Eye (tissue), 1 donor: ENCODE measurements at places on chromosomes 1 and 21.
A peak's percentile ranks its signal among the peaks of the same experiment; 100 is the strongest.

GRCh38 chr1:19480282-19480681, 5.1 kb downstream of the CAPZB start:
- DNase-seq, result no peak

DNA sequence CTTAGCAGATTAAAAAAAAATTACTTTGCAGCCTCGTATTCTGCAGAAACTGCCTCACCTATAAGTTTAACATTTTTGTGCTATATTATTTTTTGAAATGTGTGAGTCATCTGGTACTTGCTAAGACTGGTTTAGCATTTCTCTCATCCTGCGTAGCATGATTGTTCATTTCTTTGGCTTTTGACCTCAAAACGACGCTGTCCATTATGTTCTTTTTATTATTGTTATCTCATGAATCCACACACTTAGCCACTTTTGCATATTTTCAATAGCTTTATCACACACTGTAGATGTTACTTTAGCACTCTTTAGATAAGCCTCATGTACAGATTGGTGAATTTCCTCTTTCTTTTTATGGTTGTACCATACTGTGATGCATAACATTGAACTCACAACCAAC, 1004.9 kb upstream of the NCAM2 start:
- no peak for DNase-seq

DNA sequence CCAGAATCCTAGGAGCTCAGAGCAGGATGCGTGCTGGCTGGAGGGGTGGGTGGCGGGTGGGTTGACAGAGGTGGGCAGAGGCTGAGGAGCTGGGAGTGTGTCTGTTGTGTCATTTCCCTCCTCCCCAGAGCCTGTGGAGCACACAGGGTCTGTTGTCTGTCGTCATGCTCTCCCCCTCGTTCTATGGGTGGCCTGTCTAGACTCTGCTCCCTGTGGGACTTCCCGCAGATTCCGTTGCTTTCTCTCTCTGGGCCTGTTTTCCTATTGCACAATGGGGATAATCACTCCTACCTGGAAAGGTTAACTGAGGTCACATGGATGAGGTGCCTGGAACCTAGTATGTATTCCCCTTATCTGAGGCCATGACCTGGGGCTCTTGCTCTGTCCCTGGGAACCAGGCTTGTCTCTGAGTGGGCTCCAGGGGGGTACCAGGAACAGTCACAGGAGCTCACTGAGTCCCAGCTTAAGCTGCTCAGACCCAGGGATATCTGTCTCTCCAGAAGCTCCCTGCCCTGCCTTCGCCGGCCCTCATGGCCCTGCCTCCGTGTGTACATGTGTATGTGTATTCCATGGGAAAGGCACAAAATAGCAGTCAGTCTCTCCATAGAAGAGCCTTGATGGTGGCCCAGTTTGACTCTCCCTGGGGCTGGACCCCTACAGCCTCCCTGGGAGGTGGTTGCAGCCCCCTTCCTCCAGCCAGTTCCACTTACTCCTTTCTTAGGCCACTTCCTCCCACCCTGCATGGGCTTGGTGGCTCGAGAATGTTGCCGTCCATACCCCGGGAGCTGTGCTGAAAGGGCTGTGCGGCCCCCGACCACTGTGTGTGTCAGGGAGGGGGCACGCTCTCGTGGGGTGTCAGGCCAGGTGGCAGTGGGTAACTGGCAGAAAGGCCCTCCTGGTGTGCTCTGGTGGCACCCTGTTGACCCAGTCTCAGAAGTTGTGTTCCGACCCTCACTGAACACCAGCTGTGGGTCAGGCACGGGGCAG, 17.9 kb downstream of the PTPRF start:
- no peak for DNase-seq

- DNase-seq, result peak; percentile 87
These were observed 15.2 kb downstream of the POGZ start for GRCh38 chr1:151443846-151444782.

GRCh38 chr1:37473431-37474045, 842 bp upstream of the ZC3H12A start:
- peak; percentile 52 for DNase-seq

- DNase-seq, result peak; percentile 33
These were observed at the start of gene TINAGL1 for GRCh38 chr1:31576201-31576669. TINAGL1 (plus strand) TSS chr1:31576515; CDS start chr1:31577149, 634 bp downstream.

GRCh38 chr1:184900507-184900906, 73.8 kb downstream of the NIBAN1 start:
- DNase-seq, result no peak

DNA sequence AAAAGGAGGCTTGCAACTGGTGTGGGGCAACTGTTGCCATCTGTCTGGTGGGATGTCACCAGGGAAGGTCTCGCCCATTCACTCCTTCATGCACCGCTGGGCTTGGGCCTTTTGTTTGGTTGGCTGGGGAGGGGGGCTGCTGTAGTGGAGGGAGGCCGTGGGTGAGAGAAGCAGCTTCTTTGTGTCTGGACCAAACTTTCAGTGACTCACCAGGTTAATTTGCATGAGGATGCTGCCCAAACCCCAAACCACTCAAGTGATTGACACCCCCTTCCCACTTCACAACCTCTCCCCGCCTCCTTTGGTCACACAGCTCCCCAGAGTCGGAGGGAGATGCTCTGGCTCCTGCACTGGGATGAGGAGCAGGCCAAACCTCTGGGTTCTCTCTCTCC, 19.7 kb downstream of the BTG2 start:
- peak; percentile 90 for DNase-seq

DNA sequence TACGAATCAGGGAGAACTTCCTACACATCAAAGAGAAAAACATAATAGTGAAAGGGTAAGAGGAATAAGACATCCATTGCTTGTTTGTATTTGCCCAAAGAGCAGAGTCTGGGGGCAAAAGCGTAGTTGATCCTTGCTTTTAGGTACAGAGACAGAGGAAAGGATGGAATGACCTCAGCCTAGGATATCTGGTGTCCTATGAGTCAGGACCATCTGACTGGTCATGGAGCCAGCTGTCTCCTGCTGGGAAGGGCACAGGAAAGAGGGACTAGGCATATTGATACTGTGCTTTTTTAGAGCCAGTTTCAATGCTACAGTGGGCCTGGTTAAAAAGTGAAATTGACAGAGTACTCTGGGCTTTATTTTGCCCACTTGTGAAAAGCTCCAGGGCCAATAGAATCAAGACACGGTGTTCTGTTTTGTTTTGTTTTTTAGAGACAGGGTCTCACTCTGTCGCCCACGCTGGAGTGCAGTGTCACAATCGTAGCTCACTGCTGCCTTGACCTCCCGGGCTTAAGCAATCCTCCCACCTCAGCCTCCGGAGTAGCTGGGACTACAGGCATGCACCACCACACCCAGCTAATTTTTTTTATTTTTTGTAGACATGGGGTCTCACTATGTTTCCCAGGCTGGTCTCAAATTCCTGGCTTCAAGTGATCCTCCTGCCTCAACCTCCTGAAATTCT, 3.2 kb downstream of the PLEKHO1 start:
- no peak for DNase-seq

GRCh38 chr1:112729909-112730308, 14.8 kb upstream of the PPM1J start:
- DNase-seq, result no peak

DNA sequence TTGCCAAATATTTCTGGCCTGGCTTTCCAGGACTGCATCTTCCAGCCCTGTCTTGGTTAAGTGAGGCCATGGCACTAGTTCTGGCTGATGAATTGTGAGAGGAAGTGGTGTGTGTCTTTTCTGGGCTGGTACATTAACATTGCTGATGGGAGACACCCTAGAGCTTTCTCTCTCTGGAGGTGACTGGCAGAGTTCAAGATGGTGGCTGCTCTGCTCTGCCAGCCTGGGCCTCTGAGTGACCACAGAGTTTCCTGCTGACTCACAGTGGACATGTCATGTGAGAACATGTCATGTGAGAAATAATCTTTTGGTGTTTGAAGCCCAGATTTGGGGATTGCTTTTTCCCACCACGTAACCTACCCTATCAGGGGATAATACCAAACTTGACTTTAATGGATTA, 218.0 kb upstream of the KIAA0040 start:
- DNase-seq, result no peak

GRCh38 chr1:1937549-1938275, 18.6 kb upstream of the TMEM52 start:
- DNase-seq, result no peak

GRCh38 chr1:101191049-101191448, 45.8 kb upstream of the S1PR1 start:
- DNase-seq, result no peak

GRCh38 chr1:207828046-207828445, 76.2 kb downstream of the CD46 start:
- no peak for DNase-seq

DNA sequence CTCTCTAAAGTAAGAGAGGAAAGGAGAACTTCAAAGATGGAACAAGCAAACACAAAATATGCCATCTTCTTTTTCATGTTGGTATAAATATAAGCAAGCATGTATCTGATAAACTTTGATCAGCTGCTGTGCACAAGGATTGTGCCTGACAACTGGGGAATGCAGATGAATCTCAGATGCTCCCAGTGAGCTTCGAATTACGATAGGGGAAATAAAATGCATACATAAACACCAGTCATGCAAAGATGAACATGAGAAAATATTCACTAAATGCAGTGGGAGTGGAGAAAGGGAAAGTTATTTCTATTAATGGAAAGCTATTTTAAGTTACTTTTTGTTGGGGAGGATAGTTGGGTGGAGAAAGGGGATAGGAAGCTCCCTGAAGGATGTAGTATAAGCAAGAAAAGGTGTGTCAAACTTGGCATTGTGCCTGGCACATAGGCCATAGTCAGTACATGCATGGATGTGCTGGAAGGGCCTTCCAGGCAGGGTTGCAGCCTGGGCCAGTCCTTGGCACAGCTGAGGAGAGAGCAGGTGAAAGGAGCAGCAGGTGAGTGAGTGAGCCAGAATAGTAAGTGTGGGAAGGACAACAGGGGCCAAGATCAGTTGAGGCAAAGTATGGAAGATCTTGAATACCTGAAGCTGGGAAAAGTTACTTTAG, 57.8 kb upstream of the PGD start:
- no peak for DNase-seq

- DNase-seq, result peak; percentile 30
These were observed 45.3 kb upstream of the ITPKB start for GRCh38 chr1:226784081-226785049.

- peak; percentile 45 for DNase-seq
These were observed 99.2 kb downstream of the LHX8 start for GRCh38 chr1:75233302-75233929.

DNA sequence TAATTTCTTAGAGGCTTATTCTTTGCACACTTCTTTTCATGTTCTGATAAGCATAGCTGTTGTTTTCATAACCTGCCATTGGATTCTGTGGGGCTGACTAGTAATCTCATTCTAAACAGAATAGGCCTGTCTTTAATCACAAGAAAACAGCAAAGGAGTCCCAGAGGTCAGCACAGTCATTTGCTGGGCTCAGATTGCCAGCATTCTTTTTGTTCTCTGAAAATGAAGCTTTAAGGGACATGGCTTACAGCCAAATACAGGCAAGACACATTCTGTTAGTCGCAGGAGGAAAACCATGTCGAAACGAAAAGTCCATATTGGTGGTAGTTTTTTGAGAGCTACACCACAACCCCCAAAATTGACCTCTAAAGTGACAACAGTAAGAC, 75.0 kb downstream of the MRPS6 start:
- peak; percentile 31 for DNase-seq

GRCh38 chr21:35563885-35564451, 496.4 kb downstream of the SETD4 start:
- DNase-seq, result peak; percentile 54

DNA sequence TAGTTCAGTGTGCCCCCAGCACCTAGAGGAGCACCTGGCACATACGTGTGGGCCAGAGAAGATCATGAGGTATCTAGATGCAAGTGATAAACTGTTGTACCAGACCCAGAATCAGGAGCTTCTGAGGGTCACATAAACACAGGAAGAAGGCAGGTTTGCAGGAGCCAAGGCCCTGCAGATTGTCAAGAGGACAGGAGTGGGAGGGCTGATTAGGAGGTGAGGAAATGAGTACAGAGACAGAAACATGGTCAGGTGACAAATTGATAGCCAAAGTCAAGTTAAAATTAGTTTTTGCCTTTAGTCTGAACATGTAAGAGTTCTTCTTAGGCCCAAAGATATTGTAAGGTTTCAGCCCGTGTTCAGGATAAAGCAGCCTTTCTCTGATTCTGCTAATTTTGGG, 14.0 kb upstream of the TRAF3IP3 start:
- no peak for DNase-seq

DNA sequence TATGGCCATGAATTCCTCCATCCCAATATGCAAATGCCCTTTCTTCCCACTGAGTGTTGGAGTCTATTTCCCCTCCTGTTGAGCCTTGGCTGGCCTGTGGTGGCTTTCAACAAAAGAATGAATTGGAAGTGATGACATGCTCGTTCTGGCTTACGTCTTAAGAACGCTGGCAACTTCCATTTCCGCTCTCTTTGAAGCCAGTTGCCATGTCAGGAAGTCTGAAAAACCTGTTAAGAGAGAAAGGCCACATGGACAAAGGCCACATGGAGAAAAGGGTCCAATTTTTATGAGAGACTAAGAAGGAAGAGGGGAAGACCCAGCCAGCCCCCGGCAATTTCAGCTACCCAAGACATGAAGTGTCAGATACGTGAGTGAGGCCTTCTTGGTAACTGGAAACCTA, 45.6 kb upstream of the GADD45A start:
- DNase-seq, result no peak

GRCh38 chr1:111359376-111359775, 68.2 kb downstream of the OVGP1 start:
- no peak for DNase-seq

DNA sequence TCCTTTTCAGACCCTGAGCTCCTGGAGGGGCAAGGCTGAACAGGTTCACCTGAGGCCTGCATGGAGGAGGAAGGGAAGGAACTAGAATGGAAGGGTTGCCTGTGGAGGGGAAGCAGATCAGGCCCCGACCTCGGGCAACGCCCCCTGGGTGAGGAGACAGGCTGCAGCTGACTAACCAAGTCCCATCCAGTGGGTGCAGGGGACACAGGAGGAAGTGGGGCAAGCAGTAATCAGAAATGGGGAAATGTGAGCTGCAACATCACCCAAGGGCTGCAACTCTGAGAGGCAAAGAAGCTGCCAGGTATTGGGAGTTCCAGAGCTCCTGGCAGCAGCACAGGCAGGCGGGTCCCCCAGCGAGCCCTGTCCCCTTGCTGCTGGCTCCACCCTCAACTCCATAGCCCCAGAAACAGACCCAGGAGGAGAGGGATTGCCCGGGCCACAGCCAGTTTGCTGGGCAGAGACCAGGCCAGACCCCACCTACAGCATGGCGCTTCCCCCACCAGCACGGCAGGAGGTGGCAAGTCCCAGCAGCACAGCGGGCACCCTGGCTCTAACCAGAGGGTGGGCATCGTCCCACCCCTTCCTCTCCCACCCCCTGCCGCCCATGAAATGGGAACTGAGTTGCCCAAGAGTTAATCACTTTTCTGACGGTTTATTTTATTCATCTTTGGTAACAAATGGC, 38.5 kb downstream of the MRPL37 start:
- DNase-seq, result no peak

GRCh38 chr1:239872626-239873025, 219.1 kb upstream of the FMN2 start:
- no peak for DNase-seq
